SHP77 (cell line): ENCODE measurements at places on chromosomes 16 and 17.
A peak's percentile ranks its signal among the peaks of the same experiment; 100 is the strongest.

GRCh38 chr17:17200311-17200710 lies 5.8 kb downstream of the PLD6 start:
- DNase-seq, result no peak

GRCh38 chr17:20988001-20988636 lies 54.7 kb downstream of the USP22 start:
- no peak for DNase-seq

GRCh38 chr17:63543822-63544420 lies 6.4 kb upstream of the DCAF7 start:
- no peak for DNase-seq

DNA sequence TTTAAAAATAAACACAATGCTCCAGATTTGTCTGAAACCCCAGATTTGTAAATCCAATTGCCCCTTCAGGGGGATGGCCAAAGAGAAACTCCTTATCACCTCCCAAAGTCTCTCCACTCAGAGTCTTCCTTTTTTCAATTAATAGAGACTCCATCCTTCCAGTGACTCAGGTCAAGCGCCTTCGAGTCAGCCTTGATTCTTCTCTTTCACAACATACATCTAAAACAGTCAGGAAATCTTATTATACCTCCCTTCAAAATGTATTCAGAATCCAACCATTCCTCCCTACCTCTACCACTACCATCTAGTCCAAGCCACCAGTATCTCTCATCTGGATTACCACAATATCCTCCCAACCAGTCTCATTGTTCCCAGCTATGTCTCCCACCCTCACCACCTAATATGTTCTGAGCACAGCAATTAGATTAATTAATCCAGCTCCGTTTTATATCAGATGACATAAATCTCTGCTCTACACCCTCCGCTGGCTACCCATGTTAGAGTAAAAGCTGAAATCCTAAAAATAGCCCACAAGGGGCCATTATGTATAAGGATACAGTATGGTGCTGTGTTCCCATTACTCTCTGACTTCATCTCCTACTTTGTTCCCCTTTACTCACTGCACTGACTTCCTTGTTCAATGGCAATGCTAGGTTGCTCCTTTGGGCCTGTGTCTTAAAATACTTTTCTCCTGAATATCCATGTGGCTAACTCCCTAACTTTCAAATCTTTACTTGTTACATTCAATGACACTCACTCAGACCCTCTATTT lies 11.8 kb downstream of the SIAH1 start:
- DNase-seq, result no peak

DNA sequence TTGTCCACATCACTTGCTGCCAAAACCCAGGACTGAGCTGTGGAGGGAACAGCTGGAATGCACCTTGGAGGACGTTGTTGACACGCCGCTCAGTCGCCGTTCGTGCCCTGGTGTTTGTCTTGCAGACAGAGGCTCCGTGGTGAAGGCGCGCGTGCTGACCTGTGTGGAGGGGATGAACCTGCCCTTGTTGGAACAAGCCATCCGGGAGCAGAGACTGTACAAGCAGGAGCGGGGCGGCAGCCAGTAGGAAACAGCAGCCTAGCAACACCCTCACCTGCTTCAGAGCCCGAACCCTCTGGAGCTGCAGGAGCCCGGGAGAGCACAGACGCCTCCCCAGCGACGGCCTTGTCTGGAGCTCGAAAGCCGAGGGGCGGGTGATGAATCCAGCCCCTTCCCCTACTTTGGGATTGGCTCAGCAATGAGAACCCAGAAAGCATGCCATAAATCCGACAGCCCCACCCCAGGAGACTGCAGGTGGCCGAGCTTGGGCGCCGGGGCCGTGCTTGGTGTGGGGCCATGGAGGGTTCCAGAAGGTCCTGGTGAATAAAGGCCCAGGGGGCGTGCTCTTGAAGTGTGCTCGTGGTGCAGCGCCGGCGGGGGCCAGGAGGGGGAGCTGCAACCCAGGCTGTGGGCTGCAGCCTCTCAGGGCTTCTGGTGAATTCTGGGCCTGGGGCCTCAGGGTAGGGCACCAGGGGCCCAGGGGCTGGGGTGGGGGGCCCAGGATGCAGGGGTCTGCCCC lies 470 bp upstream of the CDK3 start:
- peak; percentile 53 for DNase-seq

DNA sequence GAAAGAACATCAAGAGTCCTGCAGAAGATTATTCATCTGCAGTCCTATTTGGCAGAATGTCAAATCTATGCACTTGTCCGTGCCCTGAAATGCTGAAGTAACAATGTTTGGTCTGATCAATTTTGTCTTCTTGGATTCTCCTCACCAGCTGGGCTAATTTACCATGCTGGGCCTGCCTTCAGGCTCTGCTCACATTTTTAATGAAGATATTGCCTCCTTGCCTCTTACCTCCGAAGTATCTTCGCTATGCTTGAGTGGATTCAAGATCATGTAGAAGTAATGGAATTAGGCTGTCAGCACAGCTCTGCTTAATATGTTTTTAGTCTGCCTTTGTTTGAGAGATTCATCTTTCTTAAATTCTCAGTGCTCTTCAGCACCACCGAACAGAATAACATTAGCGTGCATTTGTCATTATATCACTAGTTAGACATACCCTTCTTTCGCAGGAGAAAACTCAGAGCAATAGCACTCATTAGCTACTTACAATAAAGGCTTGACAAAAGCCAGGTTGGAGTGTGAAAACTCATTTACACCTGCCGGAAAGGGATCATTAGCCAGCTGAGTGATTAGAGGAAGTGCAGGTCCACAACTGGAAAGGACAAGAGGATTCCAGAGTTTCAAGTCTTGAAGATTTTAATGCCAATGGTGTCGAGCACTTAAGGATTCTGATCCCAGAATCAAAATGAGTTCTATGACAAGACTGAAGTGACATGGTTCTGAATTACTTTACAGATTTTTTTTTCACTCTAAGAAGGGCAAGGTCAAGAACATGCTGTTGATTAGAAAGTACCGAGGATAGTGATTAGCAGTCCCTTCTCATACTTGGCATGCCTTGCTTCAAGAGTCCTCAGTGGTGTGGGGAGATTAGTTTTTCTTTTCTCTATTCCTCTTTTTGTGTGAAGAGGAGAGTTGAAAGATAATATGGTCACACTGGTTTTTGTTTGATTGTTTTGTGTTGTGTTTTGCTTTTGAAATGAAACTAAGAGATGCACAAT lies 405.6 kb upstream of the TOM1L1 start:
- DNase-seq, result no peak

GRCh38 chr17:52158450-52159042 lies at the start of gene CA10:
TSS of gene CA10 (minus strand) at chr17:52158714.
- no peak for DNase-seq

GRCh38 chr17:75892556-75893224 lies 4.1 kb downstream of the TRIM65 start:
- no peak for DNase-seq

- peak; percentile 85 for DNase-seq
Observed at GRCh38 chr16:47144559-47144877, 773 bp upstream of the NETO2 start.

DNA sequence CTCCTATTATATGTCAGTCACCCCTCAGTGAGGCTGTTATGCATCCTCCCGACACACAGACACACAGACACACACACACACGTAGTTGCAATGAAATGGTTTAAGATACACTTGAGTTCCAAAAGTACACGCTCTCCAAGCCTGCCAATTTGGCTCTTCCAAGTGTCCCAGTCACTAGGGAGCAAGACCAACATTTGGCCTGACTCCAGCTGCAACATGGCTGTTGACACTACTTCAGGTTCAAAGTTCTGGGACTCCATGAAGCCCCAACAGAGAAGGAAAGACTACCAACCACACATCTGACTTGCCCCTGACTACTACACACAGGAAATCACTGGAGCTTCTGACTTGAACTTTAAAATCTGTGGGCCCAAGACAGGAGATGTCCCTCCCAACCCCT lies 128.1 kb upstream of the KCNJ18 start:
- no peak for DNase-seq

DNA sequence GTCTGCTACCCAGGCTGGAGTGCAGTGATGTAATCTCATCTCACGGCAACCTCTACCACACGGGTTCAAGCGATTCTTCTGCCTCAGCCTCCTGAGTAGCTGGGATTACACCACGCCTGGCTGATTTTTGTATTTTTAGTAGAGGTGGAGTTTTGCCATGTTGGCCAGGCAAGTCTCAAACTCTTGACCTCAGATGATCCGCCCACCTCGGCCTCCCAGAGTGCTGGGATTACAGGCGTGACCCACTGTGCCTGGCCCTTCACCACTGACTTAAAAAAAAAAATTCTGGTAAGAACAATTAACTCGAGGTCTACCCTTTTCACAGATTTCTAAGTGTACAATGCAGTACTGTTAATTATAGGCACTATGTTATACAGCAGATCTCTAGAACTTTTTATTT lies 279.4 kb downstream of the PARN start:
- DNase-seq, result no peak

DNA sequence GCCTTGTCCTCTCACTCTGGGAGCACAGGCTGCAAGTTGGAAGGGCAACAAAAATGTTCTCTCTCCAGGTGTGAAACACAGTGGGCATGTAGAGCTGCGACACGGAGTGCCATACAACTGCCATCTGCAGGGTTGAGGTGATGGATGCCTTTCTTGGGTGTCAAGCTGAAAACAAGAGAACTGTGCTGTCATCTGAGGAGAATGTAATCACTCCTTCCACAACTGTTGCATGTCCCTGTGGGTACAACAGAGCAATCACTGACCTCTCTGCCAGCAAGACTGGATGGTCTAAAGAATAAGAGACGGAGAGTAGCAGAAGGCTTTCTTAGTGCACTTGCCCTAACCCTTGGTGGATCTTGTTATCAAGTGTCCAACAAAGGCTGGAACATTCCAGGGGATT lies 29.2 kb downstream of the SLFN11 start:
- DNase-seq, result no peak

- DNase-seq, result no peak
Observed at GRCh38 chr17:60730273-60730672, 52.6 kb downstream of the BCAS3 start.

DNA sequence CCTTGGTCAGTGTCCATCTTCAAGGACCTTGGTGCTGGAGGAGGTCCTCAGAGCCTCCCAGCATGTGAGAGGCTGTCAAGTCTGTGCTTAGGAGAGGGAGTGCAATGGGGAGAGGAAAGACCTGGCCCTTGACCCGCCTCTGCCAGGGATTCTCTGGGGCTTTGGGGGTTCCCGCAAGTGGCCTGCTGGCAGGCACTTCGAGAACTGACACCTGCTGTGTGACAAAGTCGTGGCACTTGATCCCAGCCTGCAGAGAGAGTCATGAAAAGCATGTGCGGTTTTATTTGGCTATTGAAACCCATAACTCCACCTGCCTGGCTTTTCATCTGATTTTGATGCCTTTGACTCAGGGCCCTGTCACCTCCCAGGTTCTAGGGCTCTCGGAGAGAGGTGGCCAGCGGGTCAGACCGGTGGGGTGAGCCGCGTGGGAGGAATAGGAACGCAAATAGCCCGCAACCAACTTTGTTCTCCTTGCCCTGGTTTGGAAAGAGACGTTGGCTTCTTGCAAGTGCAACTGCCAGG lies 42.8 kb upstream of the GSE1 start:
- peak; percentile 21 for DNase-seq

GRCh38 chr17:66724581-66725341 lies 110.2 kb upstream of the CACNG5 start:
- no peak for DNase-seq

GRCh38 chr16:23865853-23866252 lies 30.1 kb downstream of the PRKCB start:
- no peak for DNase-seq

GRCh38 chr17:44972953-44973352 lies 4.8 kb upstream of the C1QL1 start:
- no peak for DNase-seq

DNA sequence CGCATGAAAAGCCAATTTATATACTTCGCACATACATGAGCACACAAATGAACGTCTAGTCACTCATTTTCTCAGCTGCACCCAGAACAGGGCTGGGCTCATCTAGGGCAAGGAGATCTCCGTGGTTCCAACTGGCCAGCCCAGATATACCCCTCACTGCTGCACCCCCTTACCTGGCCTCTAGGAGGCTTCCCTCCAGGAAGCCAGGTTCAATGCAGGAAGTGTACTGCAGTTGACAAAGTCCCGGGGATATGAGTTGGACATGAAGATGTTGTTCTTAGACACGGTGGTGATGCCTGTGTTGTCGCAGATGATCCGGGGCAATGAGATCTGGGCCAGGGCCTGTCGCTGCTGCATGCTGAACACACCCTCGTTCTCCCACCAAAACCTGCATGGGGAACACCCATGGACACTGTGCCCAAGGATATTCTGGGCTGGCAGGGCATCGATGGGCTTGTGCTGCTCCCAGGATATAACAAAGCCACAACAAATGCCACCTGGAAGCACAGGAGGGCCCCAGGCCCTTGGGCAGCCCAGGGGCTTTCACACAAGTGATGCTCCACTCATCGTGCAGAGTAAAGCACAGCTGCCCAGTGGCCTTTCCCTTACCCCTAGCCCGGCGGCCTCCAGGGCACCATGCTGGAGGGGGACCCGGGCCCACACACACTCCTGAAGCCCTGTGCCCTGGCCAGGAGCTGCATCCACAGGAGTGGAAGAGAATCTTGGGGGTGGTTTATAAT lies 10.1 kb downstream of the MPO start:
- no peak for DNase-seq

GRCh38 chr17:39848600-39848999 lies 15.5 kb downstream of the IKZF3 start:
- DNase-seq, result no peak

DNA sequence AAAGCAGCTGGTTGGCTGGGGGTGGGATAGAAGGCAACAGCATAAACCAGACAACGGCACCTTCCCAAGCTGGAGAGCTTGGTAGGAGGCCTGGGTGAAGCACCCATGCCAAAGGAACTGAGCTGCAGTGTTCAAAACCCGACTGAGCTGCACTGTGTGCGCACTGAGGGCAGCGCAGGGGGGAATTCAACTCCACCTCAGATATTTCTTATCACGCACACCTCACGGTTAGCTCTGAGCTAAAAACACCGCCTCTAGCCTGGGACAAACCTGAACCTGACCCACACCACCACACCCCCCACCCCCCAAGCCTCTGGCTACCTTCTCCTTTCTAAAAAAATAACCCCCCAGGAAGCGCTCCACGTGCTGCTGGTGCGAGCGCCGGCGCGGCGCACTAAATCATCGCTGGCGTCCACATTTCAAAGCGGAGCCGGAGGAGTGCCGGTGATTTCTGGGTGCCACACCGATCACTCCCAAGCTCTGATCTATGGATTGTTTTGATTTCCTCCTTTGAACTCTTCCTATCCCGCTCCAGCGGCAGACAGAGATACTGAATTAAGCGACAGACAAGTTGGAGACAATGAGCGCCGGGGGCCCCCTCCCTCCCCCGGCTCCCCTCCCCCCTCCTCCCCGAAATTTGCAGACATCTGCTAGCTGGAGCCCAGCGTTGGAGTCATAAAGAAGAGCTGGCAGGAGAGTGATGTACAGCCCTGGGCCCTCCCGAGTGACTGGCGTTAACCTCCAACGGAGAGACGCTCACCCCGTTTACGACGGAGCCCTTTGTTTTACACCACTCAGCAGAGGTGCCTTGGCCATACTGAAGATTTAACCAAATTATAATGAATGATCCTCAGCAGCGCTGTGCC lies 85.0 kb downstream of the NOG start:
- no peak for DNase-seq

- no peak for DNase-seq
Observed at GRCh38 chr16:56320811-56321558, 104.4 kb downstream of the AMFR start.
